Kidney epithelial cell (primary cell): ENCODE measurements at places on chromosomes 16 and 17. TPM values are rescaled to one million over a fixed set of nuclear protein-coding genes. Genes with fewer than 3 reads are reported as not detected.
A peak's percentile ranks its signal among the peaks of the same experiment; 100 is the strongest.

DNA sequence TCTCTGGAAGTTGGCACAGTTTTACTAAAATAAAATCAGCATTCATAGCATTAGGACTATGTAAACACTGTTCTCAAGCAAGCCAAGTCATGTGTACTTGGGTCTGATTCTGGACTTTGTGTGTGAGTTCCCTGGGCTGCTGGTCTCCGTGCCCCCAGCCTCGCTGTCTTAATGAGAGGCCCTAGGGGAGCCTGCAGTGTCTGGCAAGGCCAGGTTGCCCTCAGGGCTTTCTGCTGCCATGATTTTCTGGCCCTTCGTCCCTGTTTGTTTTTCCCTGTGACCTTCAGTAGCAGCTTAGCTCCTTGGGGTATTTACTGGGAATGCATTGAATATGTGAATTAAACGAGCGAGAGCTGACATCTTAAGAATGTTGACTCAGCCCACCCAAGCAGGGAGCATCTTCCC, 161.8 kb downstream of the RPTOR start:
- no peak for DNase-seq

DNA sequence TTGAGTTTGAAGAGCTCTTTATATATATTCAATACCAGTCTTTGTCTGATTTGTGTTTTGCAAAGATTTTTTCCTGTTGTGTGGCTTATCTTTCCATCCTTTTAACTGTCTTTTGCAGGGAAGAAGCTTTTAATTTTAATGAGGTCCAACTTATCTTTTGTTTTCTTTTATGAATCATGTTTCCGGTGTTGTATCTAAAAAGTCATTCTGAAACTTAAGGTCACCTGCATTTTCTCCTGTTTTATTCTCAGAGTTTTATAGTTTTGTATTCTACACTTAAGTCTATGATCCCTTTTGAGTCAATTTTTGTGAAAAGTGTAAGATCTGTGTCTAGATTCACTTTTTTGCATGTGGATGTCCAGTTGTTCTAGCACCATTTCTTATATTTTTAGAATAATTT, 24.6 kb upstream of the COX10 start:
- no peak for DNase-seq

- DNase-seq: no peak
These were observed 6.5 kb downstream of the NFATC3 start for GRCh38 chr16:68091380-68092261.

- DNase-seq: no peak
These were observed 32.2 kb downstream of the ABCA3 start for GRCh38 chr16:2308089-2308962.

DNA sequence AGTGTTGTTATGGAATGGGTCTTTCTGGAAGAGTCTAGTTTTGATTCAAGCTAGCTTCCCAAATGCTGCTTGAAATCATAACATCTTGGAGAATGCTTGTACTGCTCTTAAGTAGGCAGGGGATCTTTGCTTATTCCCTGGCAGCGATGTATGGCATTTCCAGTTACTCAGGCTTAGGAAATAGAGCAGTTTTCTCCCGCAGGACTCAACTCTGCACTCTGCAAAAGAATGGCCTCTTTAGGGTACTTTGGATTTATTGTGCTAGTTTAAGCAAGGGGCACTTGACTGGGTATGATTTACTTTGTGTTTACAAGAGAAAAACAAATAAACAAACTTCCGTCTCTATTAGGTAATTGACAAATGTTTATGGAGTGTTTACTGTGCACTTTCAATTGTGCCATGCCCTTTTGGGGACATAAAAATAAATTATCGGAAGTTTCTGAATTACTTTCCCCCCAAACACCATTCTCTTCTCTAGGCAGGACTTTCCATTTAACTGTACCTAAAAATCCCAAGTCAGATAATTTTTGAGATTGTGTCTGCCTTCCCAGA, 164.0 kb downstream of the MAP2K6 start:
- DNase-seq: no peak

Gene BRIP1
- total RNA-seq: 5.2 and 6.1 TPM in 2 replicates

DNA sequence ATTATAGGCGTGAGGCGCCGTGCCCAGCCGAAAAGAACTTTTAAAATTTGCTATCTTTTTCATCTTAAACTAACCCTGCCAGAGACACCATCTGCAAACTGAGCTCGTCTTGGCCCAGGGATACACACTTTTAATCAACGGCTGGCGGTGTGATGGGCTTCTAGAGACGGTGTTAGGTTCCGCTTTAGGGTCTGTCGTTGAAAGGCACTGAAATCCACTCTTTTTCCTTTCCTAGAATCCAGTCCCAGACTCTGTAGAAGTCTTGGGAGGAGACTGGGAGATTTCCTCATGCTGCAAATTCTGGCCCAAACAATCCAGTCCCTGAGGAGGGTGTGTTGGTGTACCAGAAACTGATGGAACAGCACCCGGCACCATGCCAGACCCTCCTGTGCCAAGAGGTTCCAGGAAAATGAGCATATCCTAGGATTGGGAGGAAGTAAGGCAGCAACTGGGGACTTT, 52.0 kb upstream of the TEX2 start:
- no peak for DNase-seq

DNA sequence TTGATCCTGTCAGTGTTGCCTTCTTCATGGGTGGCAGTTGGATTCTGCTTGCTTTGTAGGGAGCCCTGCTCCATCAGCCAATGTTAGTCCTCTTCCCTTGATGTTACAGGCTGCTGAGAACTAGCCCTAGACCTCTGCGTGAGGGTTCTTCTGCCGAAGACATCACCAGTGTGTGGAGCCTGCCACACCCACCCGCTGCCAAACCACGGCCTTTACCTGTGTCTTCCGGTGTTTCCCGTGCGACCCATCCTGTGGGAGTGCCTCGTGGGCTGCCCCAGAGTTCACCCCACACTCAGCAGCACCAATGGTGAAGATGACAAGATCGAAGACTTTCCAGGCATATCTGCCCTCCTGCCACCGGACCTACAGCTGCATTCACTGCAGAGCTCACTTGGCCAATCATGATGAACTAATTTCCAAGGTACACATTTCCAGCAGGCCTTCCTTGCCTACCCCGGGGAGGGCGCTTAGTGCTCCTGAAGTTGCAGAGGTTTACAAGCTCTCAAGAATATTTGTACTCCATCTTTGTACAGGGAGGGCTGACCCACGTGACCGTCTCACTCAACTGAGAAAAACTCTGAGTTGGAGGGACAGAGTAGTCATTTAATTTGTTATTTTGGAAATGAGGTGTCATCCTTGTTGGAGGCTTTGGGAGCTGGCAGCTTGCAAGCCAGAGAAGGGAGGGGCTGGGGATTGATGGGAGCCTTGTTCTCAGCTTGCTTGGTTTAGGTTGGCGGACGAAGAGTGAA, 21.8 kb downstream of the YPEL2 start:
- no peak for DNase-seq

DNA sequence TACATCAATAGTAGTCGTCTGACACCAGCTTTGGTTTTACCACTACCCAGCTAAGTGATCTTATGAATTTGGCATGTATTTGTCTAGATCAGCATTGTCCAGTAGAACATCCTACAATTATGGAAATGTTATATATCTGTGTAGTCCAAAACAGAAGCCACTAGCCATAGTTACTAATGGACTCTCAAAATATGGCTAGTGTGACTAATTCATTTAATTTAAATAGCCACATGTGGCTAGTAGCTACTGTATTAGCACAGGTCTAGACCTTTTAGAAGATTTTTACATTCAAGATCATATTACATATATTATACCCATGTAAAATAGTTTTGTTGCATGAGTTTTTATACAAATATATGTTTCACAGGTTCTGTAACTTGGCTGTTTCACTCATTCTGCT, 27.0 kb upstream of the NFAT5 start:
- no peak for DNase-seq

Gene PLEKHM1
- total RNA-seq: 33.8 and 42.6 TPM in 2 replicates

Gene CDT1
- 11.3 and 14.5 TPM in 2 replicates for total RNA-seq

GRCh38 chr17:66582373-66583111, 252.4 kb upstream of the CACNG5 start:
- DNase-seq: no peak

GRCh38 chr17:69898601-69899000, 176.4 kb upstream of the KCNJ16 start:
- no peak for DNase-seq

GRCh38 chr16:4660454-4661007, 32.8 kb upstream of the NUDT16L1 start:
- DNase-seq: peak; percentile 76

Gene ALOX15B
- total RNA-seq: 0.29 TPM in 1 of 2 replicates, not detected in the other

Gene NLRC5
- 7.7 and 14.1 TPM in 2 replicates for total RNA-seq

Gene EMP2
- total RNA-seq: 1.2 and 1.4 TPM in 2 replicates

Gene FBXO39
- 0.14 TPM in 1 of 2 replicates, not detected in the other for total RNA-seq

GRCh38 chr17:41617136-41617535, 4.6 kb upstream of the KRT16 start:
- DNase-seq: no peak

GRCh38 chr17:5135726-5136579, 20.1 kb downstream of the USP6 start:
- DNase-seq: no peak

Gene CLEC18C
- total RNA-seq: 19.6 and 28.9 TPM in 2 replicates

Gene TMC8
- total RNA-seq: 5.5 and 6.4 TPM in 2 replicates

GRCh38 chr16:28264656-28265055, 27.7 kb upstream of the SBK1 start:
- peak; percentile 7 for DNase-seq

- no peak for DNase-seq
These were observed 18.7 kb downstream of the RCVRN start for GRCh38 chr17:9886141-9886930.

DNA sequence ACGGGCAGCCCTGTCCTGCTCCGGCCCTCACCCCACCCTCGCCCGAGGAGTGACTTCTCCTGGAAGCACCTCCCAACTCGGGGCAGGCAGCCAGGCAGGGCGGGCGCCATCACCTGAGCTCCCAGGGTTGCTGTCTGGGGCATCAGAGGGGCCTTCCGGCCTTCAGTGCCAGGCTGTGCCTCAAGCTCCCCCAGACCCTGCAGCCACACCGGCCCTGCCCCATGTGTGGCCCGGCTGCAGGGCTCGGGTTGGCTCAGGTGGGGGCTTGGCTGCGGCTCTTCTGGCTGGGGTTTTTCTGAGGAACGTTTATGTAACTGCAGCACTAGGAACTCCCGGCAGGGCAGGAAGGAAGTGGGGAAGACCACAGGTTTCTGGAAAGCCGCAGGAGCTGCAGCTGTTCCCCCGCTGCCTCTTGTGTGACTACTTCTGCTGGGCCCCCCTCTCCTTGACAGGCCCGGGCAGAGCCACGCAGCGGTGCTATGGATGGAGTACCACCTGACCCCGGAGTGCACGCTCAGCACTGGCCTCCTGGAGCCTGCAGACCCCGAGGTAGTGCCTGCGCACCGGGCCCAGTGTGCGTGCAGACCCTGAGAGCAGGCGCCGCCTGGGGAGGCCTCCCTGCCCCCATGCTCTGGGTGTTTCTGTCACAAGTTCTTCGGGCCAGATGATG, 45.6 kb downstream of the PRMT7 start:
- no peak for DNase-seq

Gene HS3ST3B1
- total RNA-seq: 25.1 and 25.2 TPM in 2 replicates

Gene NUFIP2
- 35.8 and 36.4 TPM in 2 replicates for total RNA-seq

DNA sequence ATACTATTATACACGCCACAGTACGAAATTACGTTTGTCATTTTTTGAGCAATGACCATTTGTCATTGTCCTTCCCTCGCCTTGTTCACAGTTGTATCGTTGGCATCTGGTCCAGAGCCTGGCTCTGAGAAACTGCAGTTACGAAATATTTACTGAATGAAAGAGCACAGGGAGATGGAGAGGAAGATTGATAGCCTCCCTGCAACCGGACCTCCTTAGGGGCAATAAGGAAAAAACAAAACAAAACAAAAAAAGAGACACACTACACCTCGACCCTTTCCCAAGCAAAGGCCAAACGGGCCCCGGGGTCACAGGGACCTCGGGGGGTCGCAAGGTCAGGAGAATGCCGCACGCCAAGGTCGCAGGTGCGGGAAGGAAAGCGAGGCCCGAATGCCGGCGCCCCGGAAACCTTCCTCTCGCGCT, 857 bp downstream of the GOT2 start:
- no peak for DNase-seq

- DNase-seq: no peak
These were observed at the start of gene MPP2 for GRCh38 chr17:43907425-43907981. Gene MPP2, minus strand, starts transcription at chr17:43907536. Its CDS starts 3,076 bp downstream, at chr17:43904460.

DNA sequence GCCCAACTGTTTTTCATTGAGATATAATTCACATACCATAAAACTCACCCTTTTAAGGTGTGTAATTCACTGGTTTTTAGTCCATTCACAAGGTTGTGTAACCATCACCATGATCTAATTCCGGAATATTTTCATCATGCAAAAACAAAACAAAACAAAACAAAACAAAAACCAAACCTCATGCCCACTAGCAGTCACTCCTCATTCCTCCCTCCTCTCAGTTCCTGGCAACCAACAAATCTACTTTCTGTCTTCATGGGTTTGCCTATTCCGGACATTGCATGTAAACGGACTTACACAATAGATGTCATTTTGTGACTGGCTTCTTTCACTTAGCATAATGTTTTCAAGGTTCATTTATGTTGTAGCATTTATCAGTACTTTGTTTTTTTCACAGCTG, 4.5 kb upstream of the NOD2 start:
- no peak for DNase-seq

Gene SCGB1C2
- total RNA-seq: not detected in 2 replicates

GRCh38 chr17:78032166-78032565, 73.7 kb downstream of the TNRC6C start:
- DNase-seq: no peak

GRCh38 chr16:85262558-85263238, 150.4 kb upstream of the CIBAR2 start:
- DNase-seq: no peak

- DNase-seq: no peak
These were observed 7.7 kb upstream of the PRSS22 start for GRCh38 chr16:2865651-2866050.

- peak; percentile 61 for DNase-seq
These were observed 11.3 kb upstream of the CHST6 start for GRCh38 chr16:75506574-75506973.

Gene FA2H
- 12.4 and 12.5 TPM in 2 replicates for total RNA-seq
